Prostate gland (tissue), 2 donors: ENCODE measurements at places on chromosomes 4 and X. TPM values are rescaled to one million over a fixed set of nuclear protein-coding genes. Genes with fewer than 3 reads are reported as not detected.
A peak's percentile ranks its signal among the peaks of the same experiment; 100 is the strongest.

The PDZD11 gene
- 34.2 TPM for total RNA-seq

The TFDP3 gene
- 2.9 TPM for total RNA-seq

The AWAT2 gene
- total RNA-seq = not detected

The MAP9 gene
- total RNA-seq = 17.9 TPM

The DGKK gene
- 0.06 TPM for total RNA-seq

The GPC4 gene
- total RNA-seq = 8.0 TPM

The USP11 gene
- total RNA-seq = 43.3 TPM

The SLITRK4 gene
- 1.3 TPM for total RNA-seq

The FANCB gene
- total RNA-seq = 5.1 TPM

DNA sequence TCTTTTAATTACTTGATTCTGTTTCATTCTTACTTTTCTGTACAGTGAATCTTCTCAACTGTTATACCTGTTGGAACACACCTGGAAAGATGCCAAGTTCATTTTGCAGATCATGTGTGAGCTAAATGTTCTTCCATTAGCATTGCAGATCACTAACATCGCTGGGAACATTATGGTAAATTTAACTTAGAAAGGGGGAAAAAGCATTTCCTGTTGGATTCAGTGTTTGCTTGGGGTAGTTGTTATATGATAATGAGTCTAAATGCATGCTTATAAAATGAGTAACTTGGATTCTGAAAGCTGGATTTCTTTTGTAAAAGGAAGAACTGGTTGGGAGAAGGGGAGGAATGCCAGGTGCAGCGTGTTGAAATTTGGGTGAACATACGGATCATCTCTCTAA, 47.6 kb downstream of the POLA1 start:
- no peak for DNase-seq

DNA sequence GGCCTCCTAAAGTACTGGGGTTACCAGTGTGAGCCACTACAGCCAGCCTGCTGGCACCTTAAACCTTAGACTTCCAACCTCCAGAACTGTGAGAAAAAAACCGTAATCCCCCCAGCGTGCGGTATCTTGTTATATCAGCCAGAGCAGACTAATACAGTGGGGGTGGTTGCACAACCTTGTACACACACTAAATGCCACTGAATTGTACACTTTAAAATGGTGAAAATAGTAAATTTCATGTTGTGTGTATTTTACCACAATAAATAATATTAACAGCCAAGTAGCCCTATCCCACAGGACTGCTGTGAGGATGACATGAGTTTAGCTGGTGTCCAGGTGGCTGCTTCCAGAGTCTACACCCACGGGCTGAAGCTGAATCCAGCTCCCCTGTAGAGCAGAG, 38.8 kb downstream of the ZBTB49 start:
- DNase-seq = no peak

- DNase-seq = no peak
Observed at GRCh38 chr4:128031756-128032384, 29.2 kb upstream of the LARP1B start.

DNA sequence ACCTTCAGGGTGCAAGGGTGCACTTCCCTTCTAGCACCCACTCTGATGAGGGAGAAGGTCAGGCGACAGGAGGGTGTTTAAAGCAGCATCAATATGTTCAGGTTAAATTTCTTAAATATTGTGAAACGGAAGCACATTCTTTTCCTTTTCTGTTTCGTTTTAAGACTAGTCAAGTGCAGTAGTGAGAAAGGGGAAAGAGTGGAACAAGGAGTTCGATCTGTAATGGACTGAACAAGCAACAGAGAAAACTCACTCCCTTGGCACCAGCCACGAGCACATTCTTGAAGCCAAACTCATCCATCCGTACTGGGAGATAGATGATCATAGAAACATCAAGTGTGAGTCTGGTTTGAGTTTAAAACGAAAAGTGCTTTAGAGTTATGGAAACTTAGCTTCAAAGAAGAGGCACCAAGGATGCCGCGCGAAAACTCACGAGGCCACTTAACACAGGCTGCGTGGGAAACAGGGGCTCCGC, 815 bp downstream of the FAM53A start:
- DNase-seq = no peak

GRCh38 chrX:135512508-135513129, 7.8 kb upstream of the INTS6L start:
- DNase-seq = no peak

- DNase-seq = no peak
Observed at GRCh38 chr4:89338206-89338605, 30.6 kb upstream of the GPRIN3 start.

- DNase-seq = no peak
Observed at GRCh38 chr4:98663226-98664006, 5.0 kb upstream of the TSPAN5 start.

DNA sequence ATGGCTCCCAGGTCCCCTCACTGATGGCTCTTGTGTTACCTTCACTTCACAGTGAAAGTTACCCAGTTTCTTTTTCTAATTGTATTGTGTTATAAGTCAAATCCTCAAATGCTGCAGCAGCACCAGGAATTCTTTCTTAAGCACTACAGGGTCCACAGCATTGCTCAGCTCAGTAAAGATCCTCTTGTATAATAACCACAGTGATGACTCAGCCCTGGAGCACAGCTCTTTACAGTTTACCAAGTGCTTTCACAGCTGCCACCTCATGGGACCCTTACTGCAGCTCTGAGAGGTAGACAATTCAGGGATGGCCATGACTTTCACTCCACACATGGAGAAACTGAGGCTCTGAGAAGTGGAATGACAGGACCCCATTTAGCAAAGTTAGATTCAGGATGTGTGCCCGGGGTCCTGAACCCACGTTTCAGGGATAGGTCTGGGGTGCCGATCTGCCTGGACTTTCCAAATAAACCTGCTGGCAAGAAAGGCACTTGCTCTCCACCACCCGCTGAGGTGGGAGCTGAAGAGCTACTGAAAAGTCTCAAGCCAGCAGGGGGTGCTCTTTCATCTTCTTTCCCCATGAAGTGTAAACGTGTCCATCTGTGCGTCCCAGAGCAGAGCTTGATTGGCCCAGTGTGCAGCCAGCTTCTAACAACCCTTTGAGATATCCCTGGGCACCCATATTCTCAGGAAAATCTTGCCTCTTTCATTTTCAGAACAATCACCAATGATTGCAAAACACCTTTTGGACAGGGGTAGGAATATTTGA, 35.7 kb upstream of the GABRQ start:
- DNase-seq = no peak

- DNase-seq = no peak
Observed at GRCh38 chr4:76380561-76380960, 40.4 kb downstream of the CCDC158 start.

- no peak for DNase-seq
Observed at GRCh38 chr4:78205591-78205990, 148.5 kb downstream of the FRAS1 start.

- DNase-seq = no peak
Observed at GRCh38 chrX:17154001-17154400, 207.5 kb downstream of the REPS2 start.

GRCh38 chr4:122716825-122717448, 15.6 kb upstream of the BBS12 start:
- peak; percentile 52 for DNase-seq

- peak; percentile 4 for DNase-seq
Observed at GRCh38 chrX:74923942-74924448, 1.3 kb downstream of the NEXMIF start.

DNA sequence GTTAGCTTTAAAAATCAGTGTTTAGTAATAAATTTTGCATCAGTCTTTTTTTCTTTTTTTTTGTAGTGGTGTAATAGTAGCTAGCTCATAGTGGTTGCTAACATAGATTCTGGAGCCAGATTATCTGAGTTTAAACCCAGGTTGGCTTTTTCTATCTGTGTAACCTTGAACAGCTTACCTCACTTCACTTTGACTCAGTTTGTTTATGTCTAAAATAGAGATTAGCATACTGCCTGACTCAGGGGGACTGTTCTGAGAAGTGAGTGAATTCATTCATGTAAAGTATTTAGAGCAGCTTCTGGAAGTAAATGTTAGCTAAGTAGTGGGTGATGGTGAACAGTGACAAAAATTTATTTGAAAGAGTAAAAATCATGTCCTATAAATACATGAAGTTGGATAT, 32.9 kb downstream of the CPEB2 start:
- DNase-seq = no peak

DNA sequence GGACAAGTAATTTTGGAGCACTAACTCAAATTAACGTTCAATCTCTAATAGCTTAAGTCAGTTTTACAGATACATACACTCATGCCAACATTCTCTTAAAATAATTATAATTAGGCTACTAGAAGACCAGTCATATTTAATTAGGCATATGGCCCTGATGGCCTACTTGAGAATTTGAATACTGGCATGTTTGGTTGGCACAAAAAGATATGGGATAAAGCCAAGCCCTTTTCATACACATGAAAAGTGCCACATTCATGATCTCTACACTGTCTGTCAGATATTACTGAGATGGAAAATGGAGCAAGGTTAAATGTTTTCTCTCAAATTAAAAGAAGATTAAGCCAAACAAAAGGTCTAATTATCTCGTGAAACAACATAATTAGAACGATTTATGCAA, 1091.0 kb downstream of the C4orf33 start:
- no peak for DNase-seq

DNA sequence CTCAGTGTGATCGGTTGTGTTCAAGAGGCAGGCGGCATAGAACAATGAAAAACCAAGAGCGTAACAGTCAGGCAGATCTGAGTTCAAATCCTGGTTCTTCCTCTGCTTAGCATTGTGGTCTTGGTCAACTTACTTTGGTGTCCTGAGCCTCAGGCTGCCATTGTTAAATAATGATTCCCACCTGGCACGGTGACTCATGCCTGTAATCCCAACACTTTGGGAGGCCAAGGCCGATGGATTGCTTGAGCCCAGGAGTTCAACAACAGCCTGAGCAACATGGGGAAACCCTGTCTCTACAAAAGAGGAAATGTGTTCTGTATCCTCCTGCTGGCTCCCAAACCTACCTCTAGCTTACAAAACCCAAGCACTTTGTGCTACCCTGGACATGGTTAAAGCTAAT, 129.0 kb upstream of the STX18 start:
- DNase-seq = no peak

DNA sequence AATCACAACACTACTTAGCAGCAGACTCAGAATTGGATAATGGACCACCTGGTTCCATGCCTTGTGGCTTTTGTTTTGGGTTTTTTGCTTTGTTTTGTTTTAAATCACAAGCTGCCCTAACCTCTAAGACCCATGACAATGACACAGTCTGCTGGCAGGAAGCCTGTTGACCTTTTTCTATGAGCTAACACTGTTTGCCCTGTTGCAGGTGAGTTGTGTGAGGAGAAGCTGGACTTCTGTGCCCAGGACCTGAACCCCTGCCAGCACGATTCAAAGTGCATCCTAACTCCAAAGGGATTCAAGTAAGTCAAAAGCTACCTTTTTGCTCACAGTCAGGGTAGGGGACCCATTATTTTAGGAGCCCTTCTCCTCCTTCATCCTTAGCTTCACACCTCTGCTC, 110.8 kb upstream of the PACRGL start:
- DNase-seq = no peak

GRCh38 chrX:70452143-70452733, 7.6 kb downstream of the DLG3 start:
- peak; percentile 52 for DNase-seq

DNA sequence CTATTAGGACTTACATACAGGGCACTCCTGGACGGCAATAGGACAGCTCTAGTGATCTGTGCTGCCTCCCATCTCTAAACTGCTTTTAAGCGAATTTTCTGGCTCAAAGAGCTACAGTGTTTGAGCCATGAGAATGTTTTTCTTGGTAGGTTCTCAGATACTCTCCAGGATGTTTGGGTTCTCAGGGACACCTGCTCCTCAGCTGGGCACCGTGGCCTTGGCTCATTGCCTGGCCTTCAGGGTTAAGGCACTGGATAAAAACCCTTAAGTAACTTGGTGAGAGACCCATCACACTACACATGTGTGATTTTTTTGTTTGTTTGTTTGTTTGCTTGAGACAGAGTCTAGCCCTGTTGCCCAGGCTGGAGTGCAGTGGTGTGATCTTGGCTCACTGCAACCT, 38.5 kb upstream of the HERC5 start:
- DNase-seq = no peak

DNA sequence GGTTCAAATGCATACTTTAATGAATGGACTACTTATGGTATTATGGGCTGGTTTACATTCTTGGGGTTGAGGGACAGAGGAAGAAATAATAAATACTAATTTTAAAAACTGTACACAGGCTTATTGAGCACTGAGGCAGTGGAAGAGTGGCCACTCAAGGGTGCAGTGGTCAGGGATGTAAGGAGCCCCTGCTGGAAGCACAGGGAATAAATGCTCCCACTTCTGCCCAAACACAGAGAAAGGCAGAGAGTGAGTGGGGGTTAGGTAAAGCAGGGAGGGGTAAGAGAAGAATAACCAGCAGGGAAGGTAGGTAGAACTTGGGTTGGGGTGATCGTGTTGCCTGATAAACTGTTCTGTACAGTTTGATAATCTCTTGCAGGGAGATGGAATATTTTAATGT, 60.0 kb downstream of the GAB1 start:
- DNase-seq = no peak

DNA sequence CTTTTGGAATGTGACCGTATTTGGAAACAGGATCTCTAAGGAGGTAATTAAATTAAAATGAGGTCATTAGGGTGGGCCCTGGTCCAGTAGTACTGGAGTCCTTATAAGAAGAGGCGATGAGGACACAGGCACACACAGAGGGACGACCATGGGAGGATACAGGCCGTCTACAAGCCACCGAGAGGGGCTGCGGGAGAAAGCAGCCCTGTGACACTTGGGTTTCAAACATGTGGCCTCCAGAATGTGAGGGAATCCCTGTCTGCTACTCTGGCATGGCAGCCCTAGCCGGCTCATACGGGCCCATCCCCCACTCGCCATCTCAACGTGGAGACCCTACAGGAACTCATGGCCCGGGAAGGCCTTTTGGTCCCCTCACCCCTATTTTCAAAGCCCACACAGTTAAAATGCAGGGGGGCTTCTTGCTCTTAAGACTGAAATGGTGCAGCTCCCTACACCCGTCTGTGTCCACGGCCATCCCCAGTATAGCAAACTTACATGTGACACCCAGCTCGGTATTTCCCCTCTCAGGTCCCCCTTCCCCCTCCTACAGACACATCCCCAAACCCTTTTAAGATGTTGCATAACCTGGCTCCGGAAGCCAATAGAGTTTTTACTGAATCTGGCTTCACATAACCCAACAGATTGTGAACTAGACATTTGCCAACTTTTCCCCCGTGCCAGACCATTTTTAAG, 124.1 kb upstream of the TBL1X start:
- peak; percentile 12 for DNase-seq
